ENCODE measurements at places on chromosomes 2 and 18. TPM values are rescaled to one million over a fixed set of nuclear protein-coding genes. Genes with fewer than 3 reads are reported as not detected.

- DNase-seq = no peak
Measured at GRCh38 chr18:22439447-22439846, 21.7 kb upstream of the CTAGE1 start.

GRCh38 chr2:23703037-23703582 lies 223.8 kb downstream of the ATAD2B start:
- DNase-seq = no peak

DNA sequence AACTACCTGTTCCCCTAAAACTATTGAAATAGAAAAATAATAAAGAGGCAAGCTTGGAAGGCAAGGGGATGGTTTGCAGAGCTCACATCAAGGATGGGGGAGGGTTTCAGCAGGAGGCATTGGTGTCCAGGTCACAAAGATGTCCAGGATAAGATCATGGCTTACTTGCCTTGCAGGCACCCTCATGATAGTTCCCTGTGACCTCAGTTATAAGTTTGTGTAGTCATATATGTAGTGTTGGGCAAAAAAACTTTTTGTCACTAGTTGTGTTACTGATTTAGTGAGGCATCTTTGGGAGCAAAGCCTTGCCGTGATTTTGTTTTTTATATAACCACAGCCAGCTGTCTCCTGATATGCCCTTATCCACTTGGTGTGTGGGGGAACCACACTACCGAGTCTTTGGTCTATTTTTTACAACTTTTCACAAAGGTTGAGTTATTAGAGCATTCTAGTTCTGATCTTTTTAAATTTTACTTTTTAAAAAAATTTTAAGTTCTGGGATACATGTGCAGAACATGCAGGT lies 53.3 kb downstream of the IL1R2 start:
- no peak for DNase-seq

- DNase-seq = no peak
Measured at GRCh38 chr18:37453752-37454151, 111.8 kb downstream of the CELF4 start.

- DNase-seq = no peak
Measured at GRCh38 chr2:230166557-230167170, 53.1 kb downstream of the SP110 start.

- no peak for DNase-seq
Measured at GRCh38 chr2:102130647-102130991, 11.9 kb upstream of the IL1R1 start.

DNA sequence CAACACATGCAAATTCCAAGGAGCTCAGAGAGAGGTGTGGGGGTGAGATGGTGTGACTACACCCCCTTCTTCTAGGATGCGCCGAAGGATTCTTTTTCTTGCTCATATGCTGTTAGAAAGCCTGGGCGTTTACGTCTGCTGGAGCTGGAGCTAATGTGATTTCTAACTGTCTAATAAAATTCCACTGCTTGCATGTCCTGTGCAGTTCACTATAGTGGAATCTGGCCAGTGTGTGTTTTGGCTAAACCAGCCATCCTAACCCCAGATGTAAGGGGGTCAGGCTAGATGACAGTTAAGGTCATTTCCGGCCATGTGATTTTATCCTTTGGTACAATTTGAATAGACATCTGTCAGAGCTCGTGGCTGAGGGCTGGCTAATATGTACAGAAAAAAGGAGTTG lies 194.1 kb downstream of the PRKCE start:
- no peak for DNase-seq

- no peak for DNase-seq
Measured at GRCh38 chr2:10518470-10519393, 70.6 kb upstream of the ODC1 start.

- DNase-seq = no peak
Measured at GRCh38 chr2:19722531-19722971, 179.2 kb downstream of the TTC32 start.

DNA sequence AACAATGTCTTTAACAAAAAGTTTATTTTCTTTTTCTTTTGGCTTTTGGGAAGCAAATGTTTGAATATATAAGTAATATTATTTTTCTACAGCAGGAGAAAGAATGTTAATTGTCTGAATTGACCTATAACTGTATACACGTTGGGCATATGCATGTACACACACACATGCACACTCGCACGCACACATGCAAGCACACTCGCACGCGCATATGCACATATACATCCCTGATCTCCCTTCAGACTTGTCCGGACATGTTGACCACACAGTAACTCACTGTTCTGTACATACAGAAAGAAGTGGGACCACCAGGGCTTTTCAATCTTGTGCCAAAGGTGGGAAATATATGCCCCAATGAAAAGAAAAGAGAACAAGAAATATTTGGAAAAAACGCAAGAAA lies 245.1 kb upstream of the APCDD1 start:
- no peak for DNase-seq

RTTN gene
- total RNA-seq = 29.3 TPM

GRCh38 chr2:64998658-64999061 lies 9.5 kb downstream of the SLC1A4 start:
- no peak for DNase-seq

ZDBF2 gene
- total RNA-seq = 31.4 TPM

DNA sequence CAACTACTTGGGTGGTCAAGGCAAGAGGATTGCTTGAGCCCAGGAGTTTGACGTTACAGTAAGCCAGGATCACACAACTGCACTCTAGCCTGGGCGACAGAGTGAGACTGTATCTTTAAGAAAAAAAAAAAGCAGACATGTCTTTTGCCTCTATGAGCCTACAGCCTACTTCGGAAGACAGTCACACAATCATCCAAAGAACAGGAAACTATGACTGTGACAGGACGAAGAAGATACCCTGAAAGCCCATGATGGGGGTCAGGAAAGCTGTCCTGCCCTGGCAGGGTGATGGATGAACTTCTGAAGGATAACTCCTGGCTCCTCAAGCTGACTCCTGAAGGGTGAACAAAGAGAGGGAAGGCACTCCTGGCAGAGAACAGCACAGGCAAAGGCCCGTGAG lies 251.7 kb upstream of the SIX2 start:
- no peak for DNase-seq

TLX2 gene
- not detected for total RNA-seq

DNA sequence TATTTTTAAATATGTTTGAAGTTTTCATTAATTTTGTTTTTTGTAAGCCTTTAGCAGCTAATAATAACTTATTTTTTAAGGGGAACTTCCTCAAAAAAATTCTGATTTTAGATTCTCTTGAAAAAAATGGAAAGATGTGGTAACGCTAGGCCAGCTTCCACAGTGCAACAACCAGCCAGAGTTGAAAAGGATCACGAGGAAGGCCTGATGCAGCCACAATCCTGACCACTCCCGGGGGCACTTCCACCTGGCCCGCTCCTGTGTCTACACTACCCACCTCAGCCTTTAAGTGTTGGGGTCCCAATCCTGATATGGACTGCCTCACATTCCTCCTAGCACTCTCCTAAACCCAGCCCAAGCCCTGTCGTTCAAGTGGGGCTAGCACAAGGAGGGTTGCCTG lies 101.1 kb downstream of the TMEM17 start:
- DNase-seq = no peak

- DNase-seq = no peak
Measured at GRCh38 chr18:9862686-9863085, 23.1 kb upstream of the TXNDC2 start.

DNA sequence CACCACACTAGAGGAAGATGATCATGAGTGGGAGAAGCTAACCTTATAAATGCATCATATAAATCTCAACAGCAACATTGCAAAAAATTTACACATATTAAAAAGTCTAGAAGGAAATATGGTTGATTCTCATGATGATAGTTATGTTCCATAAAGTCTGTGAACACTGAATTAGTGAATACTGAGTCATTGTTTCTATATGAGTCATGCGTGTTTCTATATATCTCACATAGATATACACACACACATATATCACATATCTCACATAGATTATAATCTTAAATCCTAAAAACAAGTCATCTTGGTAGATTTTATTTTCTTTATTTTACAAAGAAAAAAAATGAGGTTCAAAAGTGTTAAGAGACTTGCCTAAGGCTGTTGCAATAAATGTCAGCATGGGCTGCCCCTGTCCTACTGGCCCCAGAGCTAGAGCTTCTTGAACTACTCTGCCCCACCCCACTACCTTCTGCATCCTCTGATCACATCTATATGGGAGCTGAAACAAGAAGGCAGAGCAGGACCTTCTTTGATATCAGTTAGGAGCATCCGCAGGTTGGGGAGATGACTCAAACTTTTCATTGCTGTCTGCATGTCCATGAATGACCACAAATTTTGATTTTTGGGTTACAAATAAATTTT lies 81.8 kb upstream of the ADAM23 start:
- no peak for DNase-seq

PROM2 gene
- 0.82 TPM for total RNA-seq

TCF23 gene
- total RNA-seq = not detected

GRCh38 chr18:74516271-74517235 lies 17.7 kb upstream of the CNDP1 start:
- DNase-seq = no peak

DNA sequence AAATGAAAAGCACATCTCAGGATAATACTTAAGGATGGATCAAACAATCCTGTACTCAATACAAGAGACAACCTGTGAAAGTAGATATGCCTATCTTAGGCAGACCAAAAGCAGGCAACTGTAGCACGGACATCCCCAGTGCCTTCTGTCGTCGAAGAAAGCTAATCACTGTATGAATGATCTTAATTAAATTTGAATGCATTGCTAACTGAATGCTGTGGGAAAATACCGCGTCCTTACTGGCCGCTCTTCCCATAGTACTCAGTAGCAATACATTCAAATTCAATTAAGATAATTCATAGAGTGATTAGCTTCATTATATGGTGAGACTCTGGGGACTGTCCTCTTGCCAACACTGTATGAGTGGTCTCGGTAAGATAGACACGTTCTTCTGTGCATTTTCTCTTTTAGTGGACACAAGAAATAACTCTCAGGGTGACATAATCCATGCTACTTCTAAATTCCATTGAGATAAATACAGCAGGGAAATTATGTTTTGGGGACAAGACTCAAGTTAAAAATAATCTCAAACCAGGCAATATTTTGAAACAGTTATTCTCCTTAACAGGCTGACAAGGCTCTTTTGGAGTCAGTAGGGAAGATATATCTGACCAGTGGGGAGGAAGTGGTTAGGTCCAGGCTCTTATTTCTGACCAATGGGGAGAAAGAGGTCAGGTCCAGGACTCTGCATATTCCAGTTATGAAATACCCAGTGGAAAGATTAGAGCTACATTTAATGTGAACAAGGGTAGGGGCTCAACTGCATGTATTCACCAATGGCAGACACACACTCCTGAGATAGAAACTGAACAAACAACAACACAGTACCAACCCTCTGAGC lies 97.3 kb downstream of the DOCK10 start:
- DNase-seq = no peak

ATP8B1 gene
- 5.7 TPM for total RNA-seq

GRCh38 chr2:200615247-200615646 lies 29.4 kb downstream of the AOX1 start:
- no peak for DNase-seq

- no peak for DNase-seq
Measured at GRCh38 chr2:156489195-156489594, 53.0 kb downstream of the GPD2 start.

DNA sequence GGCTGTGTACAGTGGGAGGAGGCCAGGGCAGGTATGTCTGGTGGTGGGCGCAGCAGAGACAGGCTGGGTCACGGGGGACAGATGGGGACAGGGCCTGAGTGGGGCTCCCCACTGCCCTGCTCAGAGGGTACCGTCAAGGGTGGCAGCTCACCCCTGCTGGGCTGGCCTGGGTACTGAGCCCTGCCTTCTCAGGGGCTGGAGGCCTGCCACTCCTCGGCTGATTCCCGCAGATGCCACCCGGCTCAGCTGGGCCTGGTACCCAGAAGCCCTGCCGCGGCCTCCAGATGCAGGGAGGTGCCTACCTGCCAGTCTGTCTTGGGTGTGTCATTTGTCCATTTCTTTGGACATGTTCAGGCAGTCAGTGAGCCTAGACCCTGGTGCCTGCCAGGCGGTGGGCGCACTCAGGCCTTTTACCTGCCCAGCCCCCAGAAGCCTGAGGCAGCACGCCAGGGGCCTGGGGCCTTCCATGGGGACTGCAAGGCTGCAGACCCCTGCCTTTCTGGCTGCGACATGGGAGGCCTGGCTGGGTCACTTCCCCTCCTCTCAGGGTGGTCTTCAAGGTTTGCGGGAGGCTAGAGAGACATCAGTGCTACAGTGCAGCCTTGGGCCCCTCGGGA lies 3.3 kb downstream of the SNORC start:
- no peak for DNase-seq

FSIP2 gene
- total RNA-seq = 2.0 TPM

DNA sequence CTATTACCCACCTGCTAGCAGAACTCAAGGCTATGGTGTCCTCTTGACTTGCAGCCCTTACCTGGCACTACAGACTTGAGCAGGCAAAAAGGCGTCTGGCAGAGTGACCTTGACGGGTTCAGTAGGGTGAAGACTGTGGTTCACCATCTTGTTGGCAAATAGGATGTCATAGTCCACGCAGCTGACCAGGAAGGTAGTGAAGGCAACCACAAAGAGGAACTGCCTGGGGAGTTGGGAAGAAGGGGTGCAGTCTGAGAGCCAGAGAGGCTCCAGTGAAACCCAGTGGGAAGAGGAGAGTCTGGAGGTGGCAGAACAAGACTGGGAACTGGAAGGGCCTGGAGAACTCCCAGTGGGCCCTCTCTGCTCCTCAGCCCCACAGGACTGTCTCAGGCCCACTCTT lies 4.1 kb downstream of the ATG9A start:
- DNase-seq = no peak

GRCh38 chr2:119232666-119232993 lies 9.0 kb downstream of the STEAP3 start:
- DNase-seq = no peak

FAM110C gene
- 8.6 TPM for total RNA-seq

- DNase-seq = no peak
Measured at GRCh38 chr2:608711-609110, 68.5 kb downstream of the TMEM18 start.

- DNase-seq = no peak
Measured at GRCh38 chr2:186629250-186629996, 39.6 kb downstream of the ITGAV start.

CXCR2 gene
- under 0.01 TPM for total RNA-seq

Data from frontal cortex (tissue), 4 donors.